ENCODE measurements at places on chromosomes 11 and 22.

DNA sequence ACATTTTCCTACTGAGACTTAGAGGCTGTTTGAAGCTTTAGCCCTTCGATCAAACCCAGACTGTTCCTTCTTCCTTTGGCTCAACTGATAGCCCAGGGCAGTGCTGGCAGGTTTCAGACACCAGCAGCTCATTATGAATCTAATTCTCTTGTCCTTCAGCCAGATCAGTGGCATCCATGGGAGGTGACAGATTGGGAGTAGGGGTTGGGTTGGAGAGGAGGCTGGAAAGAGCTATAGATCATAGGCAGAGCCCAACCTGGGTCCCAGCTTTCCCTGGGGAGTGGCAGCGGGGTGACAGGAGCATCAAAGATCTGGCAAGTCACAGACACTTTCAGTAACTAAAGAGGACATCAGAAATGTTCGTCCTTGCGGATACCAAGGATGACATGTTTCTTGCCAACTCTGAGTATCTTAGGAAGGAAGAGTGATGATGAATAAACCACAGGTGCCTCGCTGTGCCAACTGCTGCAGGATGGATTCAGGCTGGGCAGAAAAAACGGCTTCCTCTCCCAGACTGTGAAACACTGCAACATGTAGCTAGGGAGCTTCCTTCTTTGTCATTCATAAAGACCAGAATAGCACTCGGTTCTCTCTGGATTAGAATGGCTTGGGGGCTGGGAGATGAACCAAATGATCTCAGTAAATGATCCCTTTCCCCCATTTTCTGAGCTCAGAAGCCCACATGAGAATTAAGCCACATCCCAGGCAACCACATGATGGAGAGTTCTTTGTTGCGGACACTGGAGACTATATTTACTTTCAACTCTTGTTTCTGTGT, 19.1 kb downstream of the ABCC8 start:
- no peak for DNase-seq

GRCh38 chr11:34924714-34925113, 8.3 kb downstream of the PDHX start:
- DNase-seq, result no peak

DNA sequence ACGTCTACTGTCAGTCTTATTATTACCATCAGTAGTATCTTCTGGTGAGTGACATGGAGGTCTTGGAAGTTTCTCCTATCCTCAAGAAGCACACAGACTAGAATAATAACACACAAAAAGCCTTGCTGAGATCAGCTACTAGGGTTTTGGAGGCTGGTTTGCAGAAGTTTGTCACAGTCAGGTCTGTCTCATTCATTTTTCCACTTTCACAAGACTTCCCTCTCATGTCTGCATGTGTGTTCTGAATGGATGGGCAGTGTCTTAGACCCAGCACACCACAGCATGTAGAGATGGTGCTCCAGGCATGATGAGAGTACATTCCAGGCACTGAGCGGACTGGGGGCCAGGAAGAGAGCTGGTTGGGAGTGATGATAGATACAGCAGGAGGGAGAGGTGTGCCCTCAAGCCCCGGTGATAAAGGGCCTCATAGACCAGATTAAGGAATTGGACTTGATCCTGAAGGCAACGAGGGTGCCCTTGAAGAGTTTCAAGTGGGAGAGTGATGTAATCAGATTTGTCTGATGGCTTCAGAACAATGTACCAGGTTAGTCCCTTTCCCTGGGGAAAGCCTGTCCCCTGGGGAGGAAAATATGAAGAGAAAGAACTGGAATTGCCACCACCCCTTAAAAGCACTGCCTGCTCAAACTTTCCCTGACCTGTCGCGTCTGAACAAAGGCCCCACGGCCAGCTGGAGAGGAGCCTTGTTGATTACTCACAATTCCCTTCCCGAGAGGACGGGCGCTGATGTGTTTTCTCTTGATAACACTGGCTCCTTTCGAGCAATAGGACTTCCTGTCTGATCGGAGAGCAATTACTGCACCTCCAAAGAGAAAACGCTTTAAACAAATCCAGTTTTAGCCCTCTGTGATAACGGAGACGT, 45.1 kb upstream of the LMO2 start:
- peak; percentile 66 for DNase-seq

DNA sequence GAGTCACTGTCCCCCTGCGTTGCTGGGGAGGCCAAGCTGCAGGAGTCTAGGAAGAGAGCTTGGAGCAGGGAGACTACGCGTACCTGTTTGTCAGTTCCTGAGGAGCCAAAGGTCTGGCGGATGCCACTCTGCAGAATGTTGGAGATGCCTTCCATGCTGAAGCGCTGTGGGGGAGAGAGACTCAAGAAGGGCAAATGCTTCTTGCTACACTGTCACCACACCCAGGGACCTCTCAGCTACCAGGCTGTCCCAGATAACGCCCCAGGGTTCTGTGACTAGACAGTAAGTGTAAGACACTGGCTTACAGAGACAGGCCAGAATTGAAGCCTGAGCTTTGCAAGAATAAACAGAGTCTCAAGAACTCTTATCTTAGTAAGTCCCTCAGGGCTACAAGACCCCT, 42.0 kb downstream of the FEZ1 start:
- no peak for DNase-seq

DNA sequence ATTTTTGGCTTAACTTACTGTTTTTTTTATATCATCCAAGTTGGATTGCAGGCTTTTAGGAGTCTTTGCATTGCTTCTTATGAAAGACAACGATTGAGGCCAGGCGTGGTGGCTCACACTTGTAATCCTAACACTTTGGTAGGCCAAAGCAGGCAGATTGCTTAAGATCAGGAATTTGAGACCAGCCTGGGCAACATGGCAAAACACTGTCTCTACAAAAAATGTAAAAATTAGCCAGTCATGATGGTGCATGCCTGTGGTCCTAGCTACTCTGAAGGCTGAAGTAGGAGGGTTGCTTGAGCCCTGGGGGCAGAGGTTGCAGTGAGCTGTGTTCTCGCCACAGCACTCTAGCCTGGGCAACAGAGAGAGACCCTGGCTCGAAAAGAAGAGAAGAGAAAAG, 56.6 kb downstream of the BID start:
- DNase-seq, result peak; percentile 53

DNA sequence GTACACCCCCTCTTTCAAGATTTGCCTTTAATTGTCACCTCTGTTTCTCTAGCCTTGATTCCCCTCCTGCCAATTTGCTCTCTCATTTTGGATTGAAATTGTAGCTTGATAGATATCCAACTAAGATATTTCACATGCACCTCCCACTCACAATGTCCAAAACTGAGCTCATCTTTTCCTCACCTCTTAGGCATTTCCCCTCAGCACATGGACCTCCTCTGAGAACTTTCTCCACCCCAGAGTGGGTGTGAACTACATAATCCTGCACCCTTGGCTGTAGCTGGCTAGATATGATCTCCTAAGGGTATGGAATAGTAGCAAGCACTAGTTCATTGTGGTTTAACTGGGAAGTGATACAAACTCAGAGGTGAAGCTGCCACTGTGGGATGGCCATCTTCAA, 91.5 kb upstream of the SESN3 start:
- DNase-seq, result peak; percentile 23

GRCh38 chr11:72972496-72973128, 158.4 kb downstream of the ATG16L2 start:
- DNase-seq, result peak; percentile 51

DNA sequence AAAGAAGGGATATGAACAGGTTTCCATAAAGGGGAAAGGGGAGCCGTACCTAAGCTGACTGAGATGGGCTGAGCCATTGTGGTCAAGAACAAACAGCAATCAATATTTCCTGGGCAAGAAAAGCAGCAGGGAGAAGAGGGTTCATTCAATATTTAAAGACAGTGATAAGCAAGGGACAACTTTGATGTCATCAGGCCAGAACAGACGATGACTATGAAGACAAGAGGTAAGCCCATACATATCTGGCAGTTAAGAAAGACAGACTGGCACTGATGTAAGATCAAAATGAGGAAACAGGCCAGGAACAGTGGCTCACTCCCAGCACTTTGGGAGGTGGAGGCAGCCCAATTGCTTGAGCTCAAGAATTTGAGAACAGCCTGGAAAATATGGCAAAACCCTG, 2.4 kb downstream of the OR5A2 start:
- DNase-seq, result no peak

DNA sequence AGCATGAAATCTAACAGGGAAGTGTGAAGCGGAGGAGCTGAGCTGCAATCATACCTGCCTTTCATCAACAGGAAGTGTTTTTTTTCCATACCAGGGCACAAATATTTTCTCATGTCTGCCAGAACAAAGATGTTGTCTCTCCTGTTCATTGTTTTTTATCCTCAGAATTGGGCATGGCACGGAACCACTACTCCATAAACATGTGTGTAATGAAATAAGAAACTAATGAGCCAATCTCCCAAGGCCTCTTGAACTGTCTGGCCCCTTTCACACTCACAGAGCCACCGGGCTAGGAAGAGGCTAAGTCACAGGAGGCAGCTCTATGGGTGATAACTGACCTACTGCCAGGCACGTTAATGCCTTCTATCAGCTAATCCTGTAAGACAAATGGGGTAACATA, 124.4 kb downstream of the ETS1 start:
- no peak for DNase-seq

- no peak for DNase-seq
Measured at GRCh38 chr22:49305214-49305965, 522.3 kb downstream of the BRD1 start.

All from EL (cell line).